ENCODE measurements at places on chromosomes 6 and 20.

DNA sequence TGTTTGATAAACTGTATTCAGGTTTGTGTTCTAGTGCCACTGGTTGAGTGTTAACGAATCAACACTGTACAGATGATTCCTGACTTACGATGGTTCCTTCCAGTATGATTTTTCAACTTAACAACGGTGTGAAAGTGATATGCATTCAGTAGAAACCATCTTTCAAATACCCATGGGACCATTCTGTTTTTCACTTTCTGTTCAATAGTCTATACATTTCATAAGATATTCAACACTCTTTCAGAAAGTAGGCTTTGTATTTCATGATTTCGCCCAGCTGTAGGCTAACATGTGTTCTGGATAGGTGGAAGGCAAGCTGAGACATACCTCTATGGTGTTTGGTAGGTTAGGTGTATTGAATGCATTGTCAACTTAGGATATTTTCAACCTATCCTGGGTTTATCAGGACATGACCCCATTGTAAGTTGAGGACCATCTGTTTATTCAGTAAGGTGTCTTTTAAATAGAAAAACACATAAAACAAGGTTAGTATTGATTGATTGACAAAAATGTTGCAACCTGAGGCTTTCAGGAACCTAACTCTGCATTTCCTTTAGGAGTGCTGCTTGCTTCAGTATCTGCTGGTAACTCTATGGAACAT lies 32.3 kb downstream of the SYNJ2 start:
- peak; percentile 46 for DNase-seq

- DNase-seq: no peak
Measured at GRCh38 chr20:11235058-11235457, 561.3 kb upstream of the JAG1 start.

DNA sequence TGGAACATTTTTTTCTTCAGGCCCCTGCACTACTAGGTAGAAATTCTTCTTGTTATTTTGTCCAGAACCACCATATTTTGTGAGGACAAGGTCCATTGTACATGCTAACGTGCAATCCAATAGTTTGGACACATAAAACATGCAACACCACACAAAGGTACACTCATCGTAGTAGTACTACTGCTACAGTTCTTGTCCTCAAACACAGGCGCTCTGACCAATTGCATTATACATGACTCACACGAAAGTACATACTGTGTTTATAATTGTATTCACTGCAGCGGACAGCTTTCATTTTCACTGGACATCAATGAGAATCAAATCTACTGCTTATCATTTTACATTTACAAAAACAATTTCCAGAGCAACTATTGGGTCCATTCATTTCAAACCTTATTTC lies 15.3 kb upstream of the SMLR1 start:
- DNase-seq: no peak

GRCh38 chr6:23091795-23092194 lies 522.4 kb downstream of the HDGFL1 start:
- DNase-seq: no peak

DNA sequence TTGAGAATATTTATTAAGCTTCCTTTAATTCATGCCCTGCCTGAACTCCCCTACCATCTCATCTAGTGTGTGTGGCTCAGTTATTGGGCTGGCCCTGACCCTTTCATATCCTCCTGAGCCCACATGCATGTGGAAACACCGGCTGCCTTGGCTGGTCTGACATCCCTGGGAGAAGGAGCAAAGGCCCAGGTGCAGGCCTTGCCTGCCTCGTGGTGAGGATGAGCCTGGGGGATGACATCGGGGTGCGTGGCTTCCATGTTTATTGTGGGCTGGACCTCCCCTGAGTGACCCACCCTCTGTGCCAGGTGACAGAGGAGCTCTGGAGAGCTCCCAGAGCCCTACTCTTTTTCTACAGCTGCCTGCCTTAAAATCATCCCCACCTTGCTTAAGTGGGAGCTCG lies 69.1 kb downstream of the FOXA2 start:
- DNase-seq: no peak

- DNase-seq: no peak
Measured at GRCh38 chr6:70412252-70413113, 825 bp upstream of the FAM135A start.

DNA sequence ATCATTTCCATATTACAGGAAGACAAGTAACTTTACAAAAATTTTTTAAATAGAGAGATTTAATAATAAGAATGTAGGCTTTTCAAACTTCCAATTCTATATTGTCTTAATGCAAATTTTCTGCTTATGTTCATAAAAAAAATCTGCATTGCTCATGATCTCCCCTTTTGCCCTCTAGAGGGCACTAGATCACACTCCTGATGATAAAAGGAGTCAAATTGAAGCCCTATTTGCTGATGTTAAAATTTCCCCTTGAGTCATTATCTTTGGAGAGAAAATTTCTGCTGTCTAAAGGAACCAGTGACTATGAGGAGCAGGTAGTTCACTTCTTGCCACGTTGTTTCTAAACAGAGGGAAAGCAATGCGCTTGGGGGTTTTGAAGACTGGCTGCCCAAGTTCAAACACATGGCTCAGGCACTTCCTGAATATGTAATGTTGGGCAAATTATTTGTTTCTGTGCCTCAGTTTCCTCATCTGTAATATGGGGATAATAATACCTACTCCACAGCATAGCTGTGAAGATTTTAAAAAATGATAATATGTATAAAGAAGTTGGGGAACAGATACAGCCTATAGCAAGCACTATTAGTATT lies 874.2 kb downstream of the TFAP2A start:
- DNase-seq: peak; percentile 58

- no peak for DNase-seq
Measured at GRCh38 chr20:5156675-5157448, 30.1 kb downstream of the CDS2 start.

GRCh38 chr20:4036351-4036750 lies 21.0 kb upstream of the RNF24 start:
- DNase-seq: no peak

- no peak for DNase-seq
Measured at GRCh38 chr6:130829333-130829910, 2.2 kb downstream of the SMLR1 start.

DNA sequence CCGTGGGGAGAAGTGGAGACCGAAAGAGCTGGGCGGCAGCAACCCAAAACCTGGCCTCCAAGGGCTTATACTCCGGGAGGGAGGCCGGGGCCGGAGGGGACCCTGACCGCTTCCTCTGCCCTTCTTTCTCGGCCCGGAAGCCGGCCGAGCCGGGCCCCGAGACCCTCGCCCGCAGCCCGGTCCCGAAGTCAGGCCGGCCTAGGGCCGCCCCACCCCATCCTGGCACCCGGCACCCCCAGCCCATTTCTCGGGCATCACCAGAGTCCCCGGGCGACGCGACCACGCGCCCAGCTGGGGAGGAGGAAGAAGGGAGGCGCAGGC lies 572 bp upstream of the ZDHHC14 start:
- peak; percentile 34 for DNase-seq

- DNase-seq: peak; percentile 17
Measured at GRCh38 chr6:156727715-156728385, 49.3 kb upstream of the ARID1B start.

DNA sequence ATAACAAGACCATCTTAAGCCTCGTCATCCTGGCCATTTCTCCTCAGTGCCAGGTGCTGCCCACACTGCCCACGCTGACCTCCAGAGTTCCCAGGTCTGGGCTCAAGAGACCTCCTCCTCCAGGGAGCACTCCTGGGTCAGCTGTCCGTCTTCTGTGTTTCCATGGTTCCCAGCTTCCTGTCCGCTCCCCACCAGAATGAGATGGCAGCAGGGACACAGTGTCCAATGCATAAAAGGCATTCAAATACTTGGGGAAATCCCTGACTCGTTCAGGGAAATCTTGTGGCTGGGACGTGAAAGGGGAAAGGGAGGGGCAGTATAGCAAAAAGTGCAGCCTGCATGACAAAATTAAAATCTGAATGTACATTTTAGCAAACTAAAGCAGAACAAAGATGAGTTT lies 54.3 kb downstream of the SLC23A2 start:
- DNase-seq: peak; percentile 67

GRCh38 chr6:91087908-91088307 lies 501.0 kb upstream of the MAP3K7 start:
- no peak for DNase-seq

DNA sequence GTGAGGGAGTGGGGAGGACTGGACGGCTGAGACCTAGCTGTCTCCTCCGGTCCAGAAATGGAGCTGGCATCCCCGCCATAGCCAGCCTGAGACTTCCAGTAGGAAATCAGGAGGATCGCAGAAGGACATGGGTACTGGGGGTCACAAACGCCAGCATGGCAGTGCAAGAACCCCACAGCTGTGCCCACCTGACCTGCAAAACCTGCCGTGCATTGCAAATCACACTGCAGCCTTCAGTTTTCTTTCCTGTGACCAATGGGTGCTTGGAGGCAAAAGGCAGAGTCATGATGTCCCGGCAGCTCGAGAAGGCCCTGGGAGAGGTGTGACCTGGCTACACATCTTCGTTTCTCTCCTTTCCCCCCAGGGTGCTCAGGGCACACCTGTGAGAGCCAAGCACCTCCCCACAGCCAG lies 23.3 kb upstream of the PHACTR3 start:
- no peak for DNase-seq

DNA sequence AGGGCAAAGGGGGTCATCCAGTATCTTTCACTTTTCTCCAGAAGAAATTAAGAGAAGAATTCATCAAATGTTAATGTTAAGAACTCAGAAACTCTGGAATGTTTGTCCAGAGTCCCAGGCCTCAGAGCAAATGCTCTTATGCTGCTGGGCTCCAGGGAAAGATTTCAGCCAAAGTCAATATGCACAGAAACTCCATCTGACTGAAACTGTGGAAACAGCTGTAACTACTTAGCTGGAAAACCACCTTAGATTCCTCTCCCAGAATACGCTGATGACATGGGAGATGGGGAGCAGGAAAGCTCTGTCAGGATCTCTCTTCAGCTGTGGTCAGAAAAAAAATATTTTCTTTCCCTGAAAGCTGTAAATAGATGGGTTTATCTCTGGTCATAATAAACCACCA lies 559.6 kb downstream of the RFPL4B start:
- no peak for DNase-seq
